Astrocyte (in vitro differentiated cells and primary cell): ENCODE measurements at places on chromosomes 16 and 17. TPM values are rescaled to one million over a fixed set of nuclear protein-coding genes. Genes with fewer than 3 reads are reported as not detected.
A peak's percentile ranks its signal among the peaks of the same experiment; 100 is the strongest.

The PIRT gene
- not detected in 2 replicates for total RNA-seq

DNA sequence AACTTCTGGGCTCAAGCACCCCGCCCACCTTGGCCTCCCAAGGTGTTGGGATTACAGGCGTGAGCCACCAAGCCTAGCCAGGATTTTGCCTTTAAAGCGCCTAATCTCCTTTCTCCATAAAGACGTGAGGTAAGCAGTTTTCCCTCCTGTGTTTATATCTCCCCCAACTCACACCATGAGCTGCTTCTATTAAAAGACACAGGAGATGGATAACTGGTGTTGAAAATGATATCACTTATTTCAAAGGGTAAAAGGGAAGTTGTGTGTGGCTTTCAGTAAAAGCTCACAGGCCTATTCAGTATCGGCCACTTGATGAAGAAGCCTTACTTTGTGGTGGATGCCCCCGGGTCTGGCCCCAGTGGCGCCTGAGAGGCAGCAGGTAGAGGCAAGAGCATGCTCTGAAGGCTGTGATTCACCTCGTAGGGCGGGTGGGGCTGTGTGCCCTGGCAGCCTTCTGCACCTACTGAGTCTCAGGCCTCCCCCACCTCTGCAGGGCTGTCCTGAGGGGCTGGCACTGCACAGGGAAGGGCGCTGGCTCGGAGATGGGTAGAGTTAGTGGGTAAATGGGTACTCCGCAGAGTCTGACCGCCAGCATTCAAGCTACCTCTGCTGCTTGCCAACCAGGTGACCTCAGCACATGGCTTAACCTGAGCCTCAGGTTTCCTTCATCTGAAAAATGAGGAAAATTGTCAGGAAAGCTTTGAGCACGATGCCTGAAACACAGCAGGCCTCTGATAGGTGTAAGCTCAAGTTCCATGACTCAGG, 146.8 kb downstream of the CLEC16A start:
- no peak overlapping the region for H3K4me3 ChIP-seq
- peaks cover 29% of the 10 kb centered on the region for H3K4me1 ChIP-seq
- no peak overlapping the region for H3K27ac ChIP-seq
- no peak for DNase-seq
- no peaks in the 10 kb centered on the region for H3K36me3 ChIP-seq

DNA sequence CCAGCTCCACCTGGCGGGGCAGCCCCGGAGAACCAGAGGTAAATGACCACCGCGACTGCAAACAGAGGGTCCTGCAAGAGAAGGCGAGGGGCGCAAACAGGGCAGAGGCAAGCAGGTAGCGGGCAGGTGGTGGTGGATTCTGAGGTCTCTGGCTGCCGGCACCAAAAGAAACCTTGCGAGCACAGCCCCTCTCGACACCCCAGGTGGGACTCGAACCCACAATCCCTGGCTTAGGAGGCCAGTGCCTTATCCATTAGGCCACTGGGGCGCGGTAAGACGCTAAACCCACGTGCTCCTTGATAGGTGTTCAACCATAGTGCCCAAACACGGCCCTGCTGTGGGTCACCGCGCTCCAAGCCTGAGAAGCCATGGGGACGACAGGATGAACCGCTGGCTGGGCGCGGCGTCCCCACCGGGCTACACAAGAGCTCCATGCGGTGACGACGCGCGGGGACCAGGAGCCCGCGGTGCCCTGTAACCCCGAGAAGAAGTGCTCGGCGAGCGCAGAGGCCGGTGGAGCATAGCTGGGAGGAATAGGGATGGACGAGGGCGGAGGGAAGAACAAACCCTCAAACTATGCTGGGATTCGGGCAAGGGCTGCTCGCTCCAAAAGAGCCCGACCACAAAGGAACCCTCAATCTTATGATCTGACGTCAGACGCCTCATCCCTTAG, 12.4 kb downstream of the ATP5PD start:
- peaks cover 19% of the 10 kb centered on the region for H3K4me1 ChIP-seq
- H3K27me3 ChIP-seq, result no peaks in the 10 kb centered on the region
- DNase-seq, result peak; percentile 71
- H3K4me3 ChIP-seq, result peak overlapping the region; percentile 99
- H3K36me3 ChIP-seq, result peaks cover 5% of the 10 kb centered on the region

- peak; percentile 58 for DNase-seq
- no peaks in the 10 kb centered on the region for H3K36me3 ChIP-seq
- no peak overlapping the region for H3K4me3 ChIP-seq
- H3K27ac ChIP-seq, result no peak overlapping the region
Observed at GRCh38 chr17:31099016-31099415, 4.2 kb downstream of the NF1 start.

DNA sequence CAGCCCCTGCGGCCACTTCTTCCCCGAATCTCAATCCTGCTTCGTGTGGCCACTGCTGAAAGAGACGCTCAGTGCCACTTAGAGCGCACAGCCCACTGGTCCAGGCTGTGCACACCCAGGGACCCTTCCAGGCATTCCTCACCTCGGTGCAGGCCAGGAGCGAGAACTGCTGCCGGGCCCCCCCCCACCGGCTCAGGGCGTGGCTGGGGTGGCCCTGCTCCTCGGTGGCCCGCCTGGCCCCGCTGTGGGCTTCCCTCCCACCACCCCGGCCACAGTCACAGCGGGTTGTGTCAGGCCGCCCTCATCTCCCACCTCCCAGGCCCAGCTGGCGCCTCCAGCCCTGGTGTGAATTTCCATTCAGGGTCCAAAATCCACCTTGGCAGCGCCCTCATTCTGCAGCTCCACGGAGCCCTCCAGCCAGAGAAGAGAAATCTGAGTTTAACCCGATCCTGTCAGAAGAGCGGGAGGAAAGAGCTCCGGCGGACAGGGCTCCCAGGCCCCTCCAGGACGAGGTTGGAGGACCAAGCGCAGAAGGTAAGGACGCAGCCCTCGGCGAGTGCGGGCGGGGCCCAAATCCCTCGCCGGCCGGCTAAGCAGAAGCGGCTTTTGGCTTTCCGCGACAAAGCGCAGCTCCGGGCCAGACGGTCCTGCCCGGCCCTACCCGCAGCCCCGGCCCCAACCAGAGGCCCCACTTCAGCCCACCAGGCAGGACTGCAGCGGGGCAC, 12.0 kb downstream of the TBC1D16 start:
- peaks cover 5% of the 10 kb centered on the region for H3K4me1 ChIP-seq
- no peak overlapping the region for H3K4me3 ChIP-seq
- H3K27me3 ChIP-seq, result no peaks in the 10 kb centered on the region

DNA sequence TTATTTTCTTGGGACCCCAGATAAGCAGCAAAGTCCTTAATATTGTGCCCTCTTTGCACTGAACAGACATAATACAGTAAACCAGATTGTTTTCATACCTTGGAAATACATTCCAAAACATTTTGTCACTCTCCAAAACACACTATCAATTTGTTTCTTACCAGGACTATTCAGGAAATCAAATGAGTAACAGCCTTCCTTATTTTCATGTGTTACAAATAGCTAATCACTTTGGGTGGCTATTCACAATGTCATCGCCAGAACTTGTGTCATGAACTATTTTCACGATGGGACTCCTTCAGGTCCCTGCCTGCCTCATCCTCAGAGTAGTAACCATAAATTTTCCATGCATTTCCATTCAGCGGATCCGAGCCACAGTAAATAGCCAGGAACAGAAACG, 104.5 kb downstream of the MAP2K6 start:
- no peaks in the 10 kb centered on the region for H3K36me3 ChIP-seq
- H3K27ac ChIP-seq, result no peak overlapping the region
- DNase-seq, result no peak
- no peaks in the 10 kb centered on the region for H3K27me3 ChIP-seq
